ENCODE measurements at places on chromosomes 4 and X.

DNA sequence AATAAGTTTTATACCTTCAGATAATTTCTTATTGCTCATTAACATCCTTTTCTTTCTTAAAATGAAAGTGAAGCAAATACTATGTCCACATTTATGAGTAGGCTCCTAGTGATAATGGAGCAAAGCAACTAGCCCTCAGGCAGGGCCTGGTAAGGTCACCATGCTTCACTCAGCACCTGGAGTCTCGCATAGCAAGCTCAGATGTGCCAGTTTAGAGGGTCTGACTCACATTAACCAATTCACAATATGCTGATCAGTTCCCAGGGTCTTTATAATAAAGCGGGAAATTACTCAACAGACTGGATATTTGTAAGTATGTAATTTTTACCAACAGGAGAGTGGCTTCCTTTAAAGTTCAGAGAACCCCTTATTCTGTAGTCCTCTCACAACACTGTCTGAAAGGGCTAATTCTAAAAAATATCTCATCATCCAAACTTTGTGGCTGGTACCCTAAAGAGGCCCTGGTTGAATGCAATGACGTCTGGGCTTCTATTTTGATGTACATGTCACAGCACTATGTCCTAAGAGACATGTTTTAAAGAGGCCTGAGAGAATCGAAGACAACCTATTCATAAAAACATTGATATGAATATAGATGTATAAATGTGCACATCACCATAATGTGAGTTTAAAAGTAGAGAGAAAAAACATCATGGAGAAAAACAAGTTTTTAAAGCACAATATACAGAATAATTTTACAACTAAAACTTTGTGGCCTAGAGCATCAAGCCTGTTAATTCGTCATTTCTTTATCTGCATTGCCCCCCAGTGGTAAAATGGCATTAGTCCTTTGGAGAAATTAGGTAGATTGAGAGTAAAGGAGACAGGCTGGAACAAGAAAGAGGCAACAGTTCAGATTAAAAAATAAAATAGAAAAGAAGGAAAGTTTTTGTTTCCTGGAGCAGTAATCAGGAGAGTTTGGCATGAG, 44.3 kb downstream of the IL21 start:
- DNase-seq: peak; percentile 84

DNA sequence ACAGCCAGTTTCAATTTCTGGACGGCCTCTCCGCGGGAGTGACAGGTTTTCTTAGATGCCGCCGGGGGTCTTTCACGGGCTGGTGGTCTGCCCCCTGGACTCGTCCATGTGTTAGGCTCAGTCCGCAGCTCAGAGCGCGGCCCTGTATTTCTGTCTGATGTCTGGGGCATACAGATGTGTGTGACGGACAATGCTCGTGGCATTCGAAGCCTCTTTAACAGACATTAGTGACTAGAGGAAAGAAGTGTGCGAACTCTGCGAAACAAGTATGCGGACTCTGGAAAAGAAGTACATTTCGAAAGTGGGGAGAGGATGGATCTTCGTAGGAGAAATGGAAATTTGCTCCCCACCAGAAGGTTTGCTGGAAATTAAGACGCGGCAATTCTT, 793 bp upstream of the DCUN1D4 start:
- DNase-seq: no peak

DNA sequence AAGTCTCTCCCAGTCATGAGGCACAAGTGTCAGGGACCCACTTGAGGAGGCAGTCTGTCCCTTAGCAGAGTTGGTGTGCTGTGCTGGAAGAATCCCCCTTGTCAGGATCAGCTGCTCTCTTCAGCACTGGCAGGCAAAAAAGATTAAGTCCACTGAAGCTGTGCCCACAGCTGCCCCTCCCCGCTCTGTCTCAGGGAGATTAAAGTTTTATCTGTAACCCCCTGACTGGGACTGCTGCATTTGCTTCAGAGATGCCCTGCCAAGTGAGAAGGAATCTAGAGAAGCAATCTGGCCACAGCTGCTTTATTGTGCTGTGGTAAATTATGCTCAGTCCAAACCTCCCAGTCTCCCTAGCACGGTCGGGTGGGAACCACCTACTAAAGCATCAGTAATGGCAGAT, 37.4 kb upstream of the HEPH start:
- DNase-seq: peak; percentile 80

- no peak for DNase-seq
Observed at GRCh38 chrX:33808636-33809035, 323.5 kb downstream of the FAM47A start.

DNA sequence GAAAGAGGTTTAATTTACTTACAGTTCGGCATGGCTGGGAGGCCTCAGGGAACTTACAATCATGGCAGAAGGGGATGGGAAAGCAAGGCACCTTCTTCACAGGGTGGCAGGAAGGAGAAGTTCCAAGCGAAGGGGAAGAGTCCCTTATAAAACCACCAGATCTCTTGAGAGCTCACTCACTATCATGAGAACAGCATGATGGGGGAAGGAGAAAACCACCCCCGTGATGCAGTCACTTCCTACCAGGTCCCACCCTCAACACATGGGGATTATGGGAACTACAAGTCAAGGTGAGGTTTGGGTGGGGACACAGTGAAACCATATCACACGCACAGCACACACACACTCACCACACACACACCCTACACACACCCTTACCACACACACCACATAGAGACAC, 104.3 kb downstream of the DCTD start:
- DNase-seq: no peak

- peak; percentile 11 for DNase-seq
Observed at GRCh38 chr4:44494810-44495701, 46.4 kb upstream of the KCTD8 start.

DNA sequence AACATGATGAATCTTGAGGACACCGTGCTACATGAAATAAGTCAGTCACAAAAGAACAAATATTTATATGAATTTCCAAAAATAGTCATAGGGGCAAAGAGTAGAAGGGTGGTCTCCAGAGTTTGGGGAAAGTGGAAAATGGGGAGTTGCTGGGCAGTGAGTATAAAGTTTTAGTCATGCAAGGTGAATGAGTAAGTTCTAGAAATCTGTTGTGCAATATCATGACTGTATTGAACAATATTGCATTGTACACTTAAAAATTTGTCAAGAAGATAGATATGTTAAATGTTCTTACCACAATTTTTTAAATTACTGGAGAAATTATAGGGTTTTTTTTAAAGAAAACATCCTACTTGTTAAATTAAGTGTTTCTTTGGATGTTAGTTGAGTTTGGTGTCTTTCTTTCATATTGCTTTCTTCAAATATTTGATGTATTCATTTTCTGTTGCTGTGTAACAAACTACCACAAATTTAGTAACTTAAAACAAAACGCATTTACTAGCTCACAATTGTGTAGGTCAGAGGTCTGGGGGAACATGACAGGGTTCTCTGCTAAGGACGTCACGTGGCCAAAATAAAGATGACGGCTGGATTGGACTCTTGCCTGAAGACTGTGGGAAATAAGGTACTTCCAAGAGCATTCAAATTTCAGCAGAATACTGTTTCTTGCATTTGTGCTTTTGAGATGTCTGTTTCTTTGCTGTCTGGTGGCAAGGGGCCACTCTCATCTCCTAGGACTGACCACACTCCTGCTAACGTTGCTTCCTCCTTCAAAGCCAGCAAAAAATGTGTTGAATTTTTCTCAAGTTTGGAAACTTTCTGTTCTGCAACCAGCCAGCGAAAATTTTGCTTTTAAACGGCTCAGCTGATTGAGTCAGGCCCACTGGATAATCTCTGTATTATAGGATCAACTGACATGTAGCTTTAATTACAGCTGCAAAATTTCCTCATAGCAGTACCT, 76.7 kb downstream of the CPEB2 start:
- DNase-seq: no peak

- DNase-seq: peak; percentile 76
Observed at GRCh38 chr4:55386073-55386472, 9.7 kb upstream of the TMEM165 start.

Measured in OCI-M1 (cell line).